SW 1271 (cell line): ENCODE measurements at places on chromosomes 7 and 10.

DNA sequence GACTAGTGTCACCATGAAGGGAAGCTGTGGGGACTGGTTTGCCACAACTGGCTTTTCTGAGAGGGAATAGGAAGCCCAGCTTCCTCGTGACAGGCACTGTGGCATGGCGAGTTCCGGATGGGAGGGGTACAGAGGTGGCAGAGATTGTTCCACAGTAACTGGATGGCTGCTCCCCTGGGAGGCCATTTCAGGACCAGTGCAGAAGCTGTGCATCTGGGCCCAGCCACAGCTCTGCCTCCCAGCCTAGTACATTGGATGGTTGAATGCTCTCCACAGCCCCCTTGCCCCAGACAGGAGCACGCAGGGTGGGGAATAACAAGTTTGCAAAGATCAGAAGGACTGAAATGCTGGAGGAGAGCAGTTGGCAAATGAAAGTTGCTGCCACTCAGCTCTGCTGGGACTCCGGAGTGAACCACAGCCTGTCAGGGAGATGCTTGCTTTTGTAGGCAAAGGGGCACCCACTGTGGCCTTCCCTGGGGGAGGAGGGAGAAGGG is 51.8 kb downstream of the GSDME start:
- no peak for DNase-seq

GRCh38 chr7:115471891-115472290 is 550.0 kb downstream of the MDFIC start:
- no peak for DNase-seq

GRCh38 chr7:114688443-114689055 is 233.3 kb upstream of the MDFIC start:
- DNase-seq: no peak

DNA sequence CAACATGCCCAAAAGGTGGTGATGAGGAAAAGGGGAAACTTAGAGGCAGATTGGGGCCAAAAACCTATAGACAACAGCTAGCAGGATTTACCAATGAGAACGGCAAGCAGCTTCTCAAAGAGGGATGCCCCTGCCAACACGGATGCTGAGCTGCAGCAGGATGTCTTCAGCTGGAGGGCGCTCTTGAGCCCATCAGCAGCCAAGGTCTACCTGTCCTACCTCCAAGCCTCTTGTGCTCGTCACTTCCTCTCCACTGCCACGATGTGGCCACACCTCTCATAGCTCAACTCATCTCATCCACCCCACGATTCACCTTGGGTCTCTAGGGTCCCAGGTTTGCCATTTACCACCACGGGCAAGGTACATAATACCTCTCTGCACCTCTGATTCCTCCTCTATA is 36.5 kb downstream of the DLG5 start:
- no peak for DNase-seq

GRCh38 chr7:89133819-89134218 is 338.3 kb upstream of the TEX47 start:
- DNase-seq: no peak

DNA sequence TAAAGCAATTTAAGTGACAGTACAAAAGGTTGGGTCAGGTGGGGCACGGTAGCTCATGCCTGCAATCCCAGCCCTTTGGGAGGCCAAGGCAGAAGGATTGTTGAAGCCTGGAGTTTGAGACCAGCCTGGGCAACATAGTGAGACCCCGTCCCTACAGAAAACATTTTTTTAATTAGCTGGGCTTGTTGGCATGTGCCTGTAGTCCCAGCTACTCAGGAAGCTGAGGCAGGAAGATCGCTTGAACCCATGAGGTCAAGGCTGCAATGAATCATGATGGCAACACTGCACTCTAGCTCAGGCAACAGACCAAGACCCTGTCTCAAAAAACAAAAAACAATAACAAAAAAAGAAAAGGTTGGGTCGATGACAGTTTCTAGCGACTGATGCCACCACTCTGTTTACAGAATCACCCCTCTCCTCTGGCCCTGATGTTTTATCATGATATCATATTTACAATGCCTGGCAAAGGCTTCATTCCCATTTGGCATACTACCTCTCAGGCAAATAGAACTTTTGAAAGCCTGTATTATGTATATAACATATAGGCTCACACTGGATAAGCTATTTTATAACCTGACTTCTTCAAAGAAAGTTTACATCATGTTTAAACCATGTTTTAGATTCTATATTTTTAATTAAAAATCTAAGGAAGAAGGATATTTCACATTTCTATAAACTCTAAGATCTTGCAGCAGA is 558 bp upstream of the ABCC2 start:
- no peak for DNase-seq

DNA sequence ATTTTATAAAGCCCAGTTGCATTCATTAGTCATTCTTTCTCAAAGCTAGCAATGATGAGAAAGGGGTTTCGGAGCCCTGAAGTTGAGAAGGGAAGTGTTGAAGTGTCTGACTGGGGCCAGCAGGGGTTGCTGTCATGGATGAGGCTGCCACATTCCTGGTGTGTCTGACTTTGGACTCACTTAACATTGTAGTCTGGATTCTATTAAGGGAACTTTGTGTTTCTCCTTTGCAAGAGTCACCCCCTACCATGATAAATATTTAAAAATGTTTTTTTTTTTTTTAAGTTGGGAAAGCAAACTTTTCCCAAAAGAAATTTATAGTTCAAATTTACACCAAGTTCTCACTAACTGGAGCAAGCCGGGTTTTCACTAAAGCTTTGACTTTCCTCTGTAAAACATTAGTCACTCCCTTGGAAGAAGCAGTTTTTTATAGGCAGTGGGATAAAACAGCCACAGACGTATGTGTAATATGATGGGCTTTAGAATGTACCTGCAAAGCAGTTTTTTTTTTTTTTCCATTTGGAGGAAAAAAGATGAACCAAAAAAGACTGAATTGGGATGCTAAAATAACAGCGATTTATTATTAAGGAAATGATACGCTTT is 243.6 kb downstream of the TWIST1 start:
- DNase-seq: no peak

DNA sequence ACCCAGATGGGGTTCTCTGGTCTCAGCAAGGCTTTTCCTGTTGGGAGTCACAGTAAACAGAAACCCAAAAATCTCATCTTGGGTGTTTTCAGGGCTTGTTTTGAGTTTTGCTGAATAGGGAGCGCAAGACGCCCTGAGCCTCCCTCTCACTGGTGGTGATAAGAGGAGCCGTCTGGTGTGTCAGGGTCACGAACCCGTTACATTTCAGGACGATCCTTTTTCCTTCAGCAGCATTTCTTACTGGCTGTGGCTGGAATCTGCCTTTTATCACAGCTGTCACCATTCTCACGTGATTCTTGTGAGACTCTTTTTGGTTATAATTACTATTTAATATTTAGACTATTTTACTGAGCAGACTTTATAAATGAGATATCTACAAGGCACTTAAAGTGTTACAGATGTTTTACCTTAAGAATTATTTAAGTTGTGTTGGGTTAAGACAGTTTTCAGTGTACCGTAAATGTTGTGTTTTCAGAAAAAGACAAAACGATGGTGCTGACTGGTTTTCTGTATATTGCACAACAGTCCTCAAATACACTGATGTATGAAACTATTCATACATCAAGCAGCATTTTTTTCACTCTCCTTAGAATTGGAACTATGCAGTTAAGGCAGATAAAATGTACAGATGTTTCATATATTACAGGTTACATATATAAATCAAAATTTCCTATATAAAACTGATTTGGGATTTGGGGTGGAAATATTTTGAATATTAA is 2.2 kb upstream of the GET4 start:
- no peak for DNase-seq

DNA sequence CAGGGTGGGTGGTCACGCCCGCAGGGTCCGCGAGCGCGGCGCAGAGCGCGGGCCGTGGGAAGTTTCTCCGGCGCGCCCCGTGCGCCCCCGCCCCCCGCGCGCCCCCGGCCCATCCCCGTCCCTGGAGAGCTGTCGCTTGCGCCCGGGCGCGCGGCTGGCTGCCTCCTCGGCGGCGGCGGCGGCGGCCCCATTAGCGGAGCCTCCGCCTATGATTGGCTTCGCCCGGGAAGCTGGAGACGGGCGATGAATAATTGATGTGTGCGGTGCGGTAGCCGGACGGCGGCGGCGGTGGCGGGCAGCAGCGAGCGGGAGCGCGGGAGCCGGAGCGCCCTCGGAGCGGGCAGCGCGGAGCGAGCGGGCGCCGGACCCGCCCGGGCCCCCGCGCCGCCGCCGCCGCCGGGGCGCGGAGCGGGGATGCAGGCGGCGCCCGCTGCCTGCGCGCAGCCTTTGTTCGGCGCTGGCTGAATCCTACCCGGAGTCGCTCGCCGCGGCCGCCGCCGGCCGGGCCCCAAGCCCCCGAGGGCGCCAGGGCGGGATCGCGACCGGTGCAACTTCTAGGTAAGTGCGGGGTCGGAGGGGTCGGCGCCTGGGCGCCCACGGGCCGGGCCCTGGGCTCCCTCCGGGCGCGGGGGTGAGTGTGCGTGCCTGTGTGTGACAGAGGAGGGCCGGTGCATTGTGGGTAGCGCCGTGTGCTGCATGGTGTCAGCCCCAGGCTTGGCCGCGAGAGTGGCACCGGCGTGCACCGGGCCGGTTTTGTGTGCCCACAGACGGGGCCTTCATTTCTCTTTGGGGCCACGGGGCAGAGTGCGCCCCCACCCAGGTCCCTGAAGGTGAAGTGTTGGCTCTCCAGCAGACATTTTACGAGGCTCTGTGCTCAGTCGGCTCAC is 103.8 kb upstream of the PPIF start:
- peak; percentile 7 for DNase-seq

DNA sequence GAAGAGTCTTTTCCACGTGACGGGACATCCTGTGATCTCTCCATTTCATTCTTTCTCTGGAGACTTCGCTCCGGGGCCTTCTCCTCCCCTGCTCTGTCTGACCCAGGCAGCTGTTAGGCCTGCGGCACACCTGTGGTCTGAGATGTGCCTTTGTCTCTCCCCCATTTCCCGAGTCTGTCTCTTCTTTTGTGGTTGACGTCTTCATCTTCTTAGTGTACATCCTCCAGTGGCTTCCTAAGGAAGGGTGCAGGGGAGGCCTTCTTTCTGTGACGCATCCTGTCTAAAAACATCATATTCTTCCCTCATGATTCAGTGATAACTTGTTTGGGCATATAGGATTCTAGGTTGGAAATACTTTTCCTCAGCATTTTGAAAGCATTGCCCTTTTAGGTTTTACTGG is 17.2 kb upstream of the ATP6V0E2 start:
- DNase-seq: no peak

GRCh38 chr7:2116989-2117591 is 115.7 kb downstream of the MAD1L1 start:
- DNase-seq: no peak

DNA sequence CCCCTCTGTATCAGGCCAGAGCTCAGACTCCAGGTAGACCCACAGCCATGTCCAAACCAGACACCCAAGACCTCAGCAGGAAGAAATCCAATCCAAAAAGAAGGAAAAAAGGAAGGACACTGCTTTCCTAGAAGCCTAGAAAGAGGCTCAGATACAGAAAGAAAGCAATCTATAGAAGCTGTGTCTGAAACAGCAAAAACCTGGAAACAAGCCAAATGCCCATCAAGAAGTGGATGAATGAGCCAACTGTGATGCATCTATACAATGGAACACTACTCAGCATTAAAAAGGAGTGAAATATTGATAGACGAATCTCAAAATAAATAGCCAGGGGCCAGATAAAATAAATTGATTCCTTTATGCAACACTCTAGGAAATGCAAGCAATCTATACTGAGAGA is 31.6 kb downstream of the GRB10 start:
- no peak for DNase-seq

DNA sequence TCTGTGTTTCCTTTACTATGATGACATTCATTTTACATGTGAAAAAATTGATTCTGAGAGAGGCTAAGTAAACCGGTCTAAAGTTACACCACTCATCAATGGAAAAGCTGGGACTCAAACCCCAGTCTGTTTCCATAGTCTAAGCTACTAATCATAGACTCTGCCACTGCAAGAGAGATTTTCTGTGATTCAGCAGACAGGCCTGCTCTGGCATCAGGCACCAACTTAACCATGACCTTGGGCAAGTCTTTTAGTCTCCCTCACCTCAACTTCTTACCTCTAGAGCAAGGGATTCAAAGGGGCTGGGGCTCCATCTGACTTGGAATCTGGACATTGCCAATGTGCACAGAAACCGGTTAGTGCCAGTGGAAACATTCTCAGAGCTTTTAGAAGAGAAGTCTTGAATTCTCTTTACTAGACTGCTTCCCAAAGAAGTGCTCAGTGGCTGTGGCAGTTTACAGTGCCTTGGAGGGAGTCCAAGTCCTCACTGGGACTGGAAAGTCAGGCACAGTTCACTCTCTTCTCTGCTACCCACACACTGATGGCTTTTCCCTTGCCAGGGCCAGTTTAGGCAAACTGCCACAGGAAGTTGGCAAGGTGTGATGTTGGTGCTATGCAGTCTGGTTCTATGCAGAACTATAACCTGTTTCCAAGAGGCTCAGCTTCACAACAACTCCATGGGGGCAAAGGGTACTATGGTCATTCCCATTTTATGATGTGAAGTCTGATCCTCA is 4.5 kb upstream of the BLNK start:
- DNase-seq: no peak

- DNase-seq: peak; percentile 31
Measured at GRCh38 chr10:102431452-102432124, 786 bp downstream of the CUEDC2 start.

GRCh38 chr10:84863675-84864074 is 535.3 kb downstream of the CCSER2 start:
- DNase-seq: no peak

GRCh38 chr7:13240349-13240748 is 552.9 kb downstream of the ARL4A start:
- peak; percentile 17 for DNase-seq

GRCh38 chr7:65216469-65216868 is 157.2 kb upstream of the ZNF92 start:
- no peak for DNase-seq

DNA sequence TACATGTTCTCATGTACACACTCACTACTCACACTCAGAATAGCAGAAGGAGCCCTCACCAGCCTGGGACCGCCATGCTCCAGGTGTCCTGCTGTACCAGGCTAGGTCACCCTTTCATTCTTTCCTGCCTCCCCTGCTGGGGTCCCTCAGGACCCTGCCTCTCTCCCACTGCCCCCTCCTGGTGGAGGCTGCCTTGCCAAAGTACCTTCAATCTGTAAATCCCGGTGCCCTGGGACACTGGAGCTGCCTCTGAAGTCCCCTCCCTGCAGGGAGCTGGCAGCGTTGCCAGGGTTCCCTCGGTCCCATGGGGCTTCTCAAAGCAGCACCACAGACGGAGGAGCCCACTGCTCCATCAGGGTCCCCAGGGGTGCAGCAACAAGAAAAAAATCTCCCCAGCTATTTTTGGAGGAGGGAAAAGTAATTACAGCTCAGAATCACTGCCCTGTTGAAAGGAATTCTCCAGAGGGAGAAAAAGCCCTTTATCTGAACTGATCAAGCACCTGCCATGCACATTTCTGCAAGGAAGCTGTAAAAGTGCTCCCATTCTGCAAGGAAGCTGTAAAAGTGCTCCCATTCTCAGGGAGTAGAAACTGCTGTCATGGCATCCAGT is 259.9 kb downstream of the PTPRN2 start:
- DNase-seq: no peak

- no peak for DNase-seq
Measured at GRCh38 chr7:24304494-24305095, 20.6 kb downstream of the NPY start.

GRCh38 chr10:109940117-109940516 is 16.8 kb upstream of the XPNPEP1 start:
- no peak for DNase-seq
